Activated T-helper 9 cell treated with anti-CD3 and anti-CD28 coated beads, Interleukin-2, amount 50 U/mL, for 16 hours (primary cell): ENCODE measurements at places on chromosomes 6 and 20.

GRCh38 chr6:125157725-125158124 is 4.2 kb downstream of the TPD52L1 start:
- no peak for DNase-seq

- no peak for DNase-seq
Measured at GRCh38 chr20:61636531-61637116, 384.6 kb downstream of the CDH4 start.

DNA sequence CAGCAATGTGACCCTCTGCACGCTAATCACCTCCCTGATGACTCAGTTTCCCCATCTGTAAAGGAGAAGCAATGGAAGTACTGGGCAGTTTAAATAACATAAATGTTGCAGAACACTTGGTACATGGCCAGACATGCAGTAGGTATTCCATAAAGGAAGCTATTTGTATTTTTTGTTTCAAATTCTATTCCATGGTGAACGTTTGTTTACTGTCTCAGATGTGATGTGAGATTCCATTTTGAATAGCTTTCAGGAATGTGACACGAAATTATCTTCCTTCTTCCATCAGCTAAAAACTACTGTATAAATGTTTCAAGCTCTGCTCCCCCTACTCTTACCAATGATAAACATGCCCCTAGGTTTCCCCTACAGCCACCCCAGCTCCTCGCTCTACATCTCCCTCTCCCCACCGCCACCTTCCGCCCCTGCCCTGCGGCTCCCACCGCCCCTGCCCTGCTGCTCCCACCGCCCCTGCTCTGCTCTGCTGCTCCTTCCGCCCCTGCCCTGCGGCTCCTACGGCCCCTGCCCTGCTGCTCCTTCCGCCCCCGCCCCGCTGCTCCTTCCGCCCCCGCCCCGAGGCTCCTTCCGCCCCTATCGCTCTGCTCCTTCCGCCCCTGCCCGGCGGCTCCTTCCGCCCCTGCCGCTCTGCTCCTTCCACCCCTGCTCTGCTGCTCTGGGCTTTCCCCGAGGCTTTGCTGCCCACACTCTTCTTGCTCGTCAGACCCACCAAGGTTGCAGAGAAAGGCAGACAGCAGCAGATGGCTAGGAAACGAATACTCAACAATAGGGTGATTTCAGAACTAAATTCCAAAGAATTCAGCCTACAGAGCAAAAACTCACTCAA is 78.9 kb downstream of the THBS2 start:
- DNase-seq, result no peak

DNA sequence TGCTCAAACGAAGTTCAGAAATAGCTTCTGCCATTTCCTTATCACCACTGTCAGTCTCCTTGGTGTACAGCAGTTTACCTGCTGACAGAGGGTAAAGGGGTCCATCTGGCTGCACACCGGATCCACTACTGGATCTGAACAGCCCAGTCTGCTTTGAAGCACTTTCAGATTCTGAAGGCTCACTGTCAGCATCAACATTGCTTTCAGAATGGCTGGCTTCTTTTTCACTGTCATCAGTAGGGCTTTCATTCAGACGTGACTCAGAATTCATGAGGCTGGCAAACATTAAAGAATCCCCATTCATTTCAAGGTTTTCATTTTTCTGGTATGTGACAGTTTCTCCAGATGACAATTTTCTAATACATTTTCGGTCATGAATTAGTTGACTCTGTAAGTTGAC is 21.0 kb upstream of the PNISR start:
- DNase-seq, result no peak

DNA sequence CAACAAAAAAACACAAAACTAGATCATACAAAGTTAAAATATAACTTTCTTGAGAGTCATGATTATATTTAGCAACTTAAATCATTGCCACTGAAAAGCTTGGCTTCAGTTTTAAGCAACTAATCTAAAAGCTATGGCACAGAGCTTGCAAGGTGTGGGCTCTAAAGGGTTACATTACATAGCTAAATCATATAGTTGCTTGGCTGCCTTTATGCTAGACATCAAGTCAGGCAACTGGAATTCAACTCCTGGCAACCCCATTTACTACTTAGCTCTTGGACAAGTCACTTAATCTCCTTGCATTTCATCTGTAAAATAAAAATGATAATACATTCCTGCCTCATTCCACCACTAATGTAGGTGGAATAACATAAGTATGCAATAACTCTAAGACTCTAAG is 40.9 kb upstream of the GCM1 start:
- no peak for DNase-seq

DNA sequence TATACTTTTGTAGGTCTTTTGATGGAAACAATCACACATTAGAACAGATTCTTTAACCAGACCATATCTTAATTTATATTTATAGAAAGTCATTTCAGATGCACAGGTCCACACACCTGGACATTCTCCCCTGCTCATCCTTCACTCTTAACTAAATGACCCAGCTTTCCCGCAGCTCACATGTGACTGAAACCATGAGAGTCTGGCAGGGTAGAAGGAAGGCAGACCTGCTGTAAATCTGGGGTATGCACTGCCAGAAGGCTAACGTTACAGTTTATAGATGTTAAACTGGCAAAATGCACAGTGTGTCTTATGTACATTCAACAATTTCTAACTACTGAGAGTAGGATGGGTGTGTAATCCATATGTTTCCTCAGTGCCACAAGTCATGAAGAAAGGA is 359.5 kb upstream of the SPTLC3 start:
- no peak for DNase-seq

GRCh38 chr6:113171882-113172281 is 685.3 kb upstream of the MARCKS start:
- no peak for DNase-seq

GRCh38 chr20:52823303-52823702 is 148.9 kb upstream of the TSHZ2 start:
- no peak for DNase-seq

DNA sequence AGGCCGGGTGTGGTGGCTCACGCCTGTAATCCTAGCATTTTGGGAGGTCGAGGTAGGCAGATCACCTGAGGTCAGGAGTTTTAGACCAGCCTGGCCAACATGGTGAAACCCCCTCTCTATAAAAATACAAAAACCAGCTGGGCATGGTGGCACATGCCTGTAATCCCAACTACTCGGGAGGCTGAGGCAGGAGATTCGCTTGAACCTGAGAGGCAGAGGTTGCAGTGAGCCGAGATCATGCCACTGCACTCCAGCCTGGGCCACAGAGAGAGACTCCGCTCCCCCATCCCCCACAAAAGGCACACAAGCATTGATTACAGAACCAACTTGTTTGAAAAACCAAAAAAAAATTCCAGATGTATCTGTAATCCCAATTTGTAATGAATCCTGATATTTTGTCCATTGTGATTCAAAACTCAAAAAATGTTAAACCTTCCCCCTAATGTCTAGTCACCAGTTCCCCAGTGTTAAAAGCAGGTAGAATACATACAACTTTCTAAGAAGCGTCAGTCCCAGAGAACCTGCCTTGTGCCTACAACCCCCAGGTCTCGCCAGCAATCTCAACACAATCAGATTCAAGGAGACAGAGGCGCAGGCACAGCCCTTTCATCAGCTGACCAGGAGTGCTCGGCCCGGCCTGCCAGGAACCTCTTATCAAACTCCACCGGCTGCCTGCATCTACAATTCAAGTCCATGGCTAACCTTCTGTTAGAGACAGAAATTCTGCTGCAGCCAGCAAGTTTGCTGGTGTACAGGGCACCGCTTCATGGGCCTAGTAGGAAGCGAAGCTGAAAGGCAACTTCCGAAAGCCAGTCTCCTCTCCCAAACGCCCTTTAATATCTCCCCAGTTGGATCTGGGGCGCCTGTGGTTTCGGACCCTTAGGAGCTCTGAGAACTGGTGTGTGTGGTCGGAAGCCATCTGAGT is 2.1 kb downstream of the EZR start:
- DNase-seq, result no peak

GRCh38 chr6:116876635-116877611 is at the start of gene RFX6:
TSS of gene RFX6 (plus strand) at chr6:116877242. CDS start at chr6:116877276, 34 bp downstream.
- no peak for DNase-seq
